ENCODE measurements at places on chromosomes 6 and 20.

GRCh38 chr20:19947611-19948264, 69.4 kb upstream of the NAA20 start:
- DNase-seq, result no peak

- DNase-seq, result no peak
Measured at GRCh38 chr6:16533210-16533609, 228.1 kb downstream of the ATXN1 start.

DNA sequence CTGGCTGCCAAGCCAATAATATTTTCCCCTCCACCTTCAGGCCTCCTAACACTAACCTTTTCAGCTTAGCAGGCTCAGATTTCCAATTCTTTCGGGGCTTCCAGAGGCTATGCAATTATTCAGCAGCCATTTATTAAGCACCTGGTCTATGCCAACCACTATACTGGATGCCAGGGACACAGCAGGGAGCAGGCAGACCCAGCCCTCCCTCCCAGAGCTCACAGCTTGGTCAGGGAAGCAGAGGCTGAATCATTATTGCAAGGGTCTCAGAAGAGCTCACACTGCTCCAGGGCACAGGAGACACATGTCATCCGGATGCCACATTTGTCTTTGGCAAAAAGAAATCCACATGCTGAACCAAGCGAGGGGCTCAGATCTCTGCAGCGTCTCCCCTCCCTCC, 1.3 kb downstream of the BPIFB1 start:
- DNase-seq, result no peak

DNA sequence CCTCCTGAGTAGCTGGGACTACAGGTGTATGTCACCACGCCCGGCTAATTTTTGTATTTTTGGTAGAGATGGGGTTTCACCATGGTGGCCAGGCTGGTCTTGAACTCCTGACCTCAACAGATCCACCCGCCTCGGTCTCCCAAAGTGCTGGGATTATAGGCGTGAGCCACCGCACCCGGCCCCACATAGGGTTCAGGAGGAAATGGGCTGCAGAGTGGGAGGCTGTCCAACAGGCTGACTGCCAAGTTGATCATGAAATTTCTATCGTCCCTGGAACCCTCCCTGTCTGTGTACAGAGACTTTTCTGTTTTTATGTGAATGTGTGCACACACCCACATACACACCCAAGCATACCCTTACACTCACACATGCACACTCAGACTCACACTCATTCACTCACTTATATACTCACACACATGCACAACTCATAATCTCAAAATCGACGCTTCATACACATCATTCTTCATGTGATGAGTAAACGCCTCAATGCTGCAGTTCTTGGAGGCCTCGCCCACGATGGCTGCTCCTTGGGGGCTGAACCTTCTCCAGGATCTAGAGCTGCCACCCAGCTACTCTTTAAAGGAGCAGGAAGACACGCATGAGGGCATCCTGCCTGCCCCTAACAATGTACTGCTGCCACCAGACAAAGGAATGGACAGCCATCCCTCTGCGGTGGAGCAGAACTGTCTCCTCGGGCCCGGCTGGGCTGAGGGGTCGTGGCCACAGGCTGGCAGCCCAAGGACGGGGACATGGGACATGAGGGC, 35.6 kb downstream of the SUN5 start:
- no peak for DNase-seq

- no peak for DNase-seq
Measured at GRCh38 chr6:79372757-79373156, 138.3 kb upstream of the HMGN3 start.

DNA sequence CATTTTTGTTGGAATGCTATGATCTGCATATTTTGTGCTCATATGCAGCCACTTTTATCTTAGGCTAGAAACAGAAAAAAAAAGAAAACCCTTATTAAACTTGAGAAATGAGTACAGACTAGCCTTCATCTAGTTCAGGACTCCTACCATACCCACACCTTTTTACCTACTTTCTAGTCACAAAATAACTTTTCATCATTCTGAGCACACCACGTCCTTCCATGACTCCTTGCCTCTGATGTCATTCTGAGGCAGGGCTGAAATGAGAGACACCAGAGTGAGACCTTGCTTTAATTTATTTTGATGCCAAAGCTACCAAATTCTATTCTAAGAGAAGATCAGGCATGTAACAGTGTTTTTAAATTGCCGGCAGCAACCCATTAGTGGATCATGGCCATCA, 38.8 kb downstream of the SNX3 start:
- no peak for DNase-seq

DNA sequence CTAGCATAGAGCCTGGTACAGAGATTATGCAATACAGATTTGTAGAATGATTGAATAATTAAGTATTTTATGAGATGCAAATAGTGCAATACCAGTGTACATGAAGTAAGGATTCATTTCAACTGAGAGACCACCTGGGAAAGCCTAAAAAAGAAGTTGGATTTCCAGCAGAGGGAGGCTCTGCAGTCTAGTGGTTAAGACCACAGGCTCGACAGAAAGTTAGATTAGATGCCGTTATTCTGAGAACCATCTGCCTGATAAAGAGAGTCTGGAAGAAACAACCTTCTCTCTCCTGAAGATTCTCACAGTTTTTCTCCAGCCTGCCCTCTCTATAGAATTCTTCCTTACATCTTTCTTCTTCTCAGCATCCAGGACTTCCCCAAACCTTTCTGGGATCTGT, 13.6 kb upstream of the TNFRSF21 start:
- no peak for DNase-seq

- DNase-seq, result no peak
Measured at GRCh38 chr6:51660767-51661166, 426.6 kb downstream of the PKHD1 start.

GRCh38 chr6:43669050-43669921, 18.3 kb downstream of the MRPS18A start:
- no peak for DNase-seq

GRCh38 chr20:4152696-4153235, 137.4 kb upstream of the RNF24 start:
- peak; percentile 28 for DNase-seq

All from ACHN (cell line).